ENCODE measurements at places on chromosomes 7 and 10. TPM values are rescaled to one million over a fixed set of nuclear protein-coding genes. Genes with fewer than 3 reads are reported as not detected.

Gene TRIM50
- not detected for total RNA-seq

Gene CLRN3
- total RNA-seq, result not detected

Gene ZFAND2A
- 25.3 TPM for total RNA-seq

Gene HACD1
- 39.8 TPM for total RNA-seq

Gene HOXA7
- total RNA-seq, result 8.3 TPM

Gene EBLN1
- total RNA-seq, result 0.26 TPM

Gene CHST15
- 40.2 TPM for total RNA-seq

Measured in LHCN-M2 (cell line).